ENCODE measurements at places on chromosomes 6 and 20. TPM values are rescaled to one million over a fixed set of nuclear protein-coding genes. Genes with fewer than 3 reads are reported as not detected.

DNA sequence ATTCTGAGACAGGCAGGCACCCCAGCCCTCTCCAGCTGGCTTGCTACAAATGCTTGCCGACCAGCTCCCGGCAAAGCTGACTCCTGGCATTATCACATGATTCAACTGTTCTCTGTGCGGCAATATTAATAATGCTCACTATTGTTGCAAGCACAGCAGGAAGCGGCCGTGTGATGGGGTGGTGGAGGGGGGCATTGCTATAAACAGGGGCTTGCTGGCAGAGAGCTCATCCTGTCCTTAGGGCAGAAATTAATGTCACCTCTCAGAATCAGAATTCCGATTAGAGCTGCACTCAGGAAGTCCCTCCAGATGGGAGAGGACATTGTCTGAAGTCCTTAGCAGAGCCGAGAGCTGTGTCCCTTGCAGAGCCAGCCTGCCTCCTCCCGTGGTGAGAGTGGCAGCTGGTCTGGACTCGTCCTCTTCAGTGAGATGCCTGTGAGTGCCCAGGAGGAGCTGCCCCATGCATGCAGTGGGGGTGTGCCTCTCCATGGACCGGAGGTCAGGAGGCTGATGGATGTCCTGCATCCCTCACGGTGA, 162.5 kb downstream of the CDH4 start:
- no peaks in the 10 kb centered on the region for H3K36me3 ChIP-seq
- no peaks in the 10 kb centered on the region for H3K27me3 ChIP-seq
- no peak overlapping the region for H3K4me3 ChIP-seq
- DNase-seq = no peak

GRCh38 chr20:1266167-1266973, at the start of gene SNPH:
TSS of gene SNPH (plus strand) at chr20:1266294. CDS start at chr20:1296240, 29,946 bp downstream.
- peak within 1 kb of the TSS; percentile 66 for H3K27ac ChIP-seq
- peak within 1 kb of the TSS; percentile 98 for H3K4me3 ChIP-seq
- peaks cover 11% of the 10 kb centered on the region for H3K4me1 ChIP-seq
- no peaks in the 10 kb centered on the region for H3K27me3 ChIP-seq
- H3K36me3 ChIP-seq = no peaks in the 10 kb centered on the region

DNA sequence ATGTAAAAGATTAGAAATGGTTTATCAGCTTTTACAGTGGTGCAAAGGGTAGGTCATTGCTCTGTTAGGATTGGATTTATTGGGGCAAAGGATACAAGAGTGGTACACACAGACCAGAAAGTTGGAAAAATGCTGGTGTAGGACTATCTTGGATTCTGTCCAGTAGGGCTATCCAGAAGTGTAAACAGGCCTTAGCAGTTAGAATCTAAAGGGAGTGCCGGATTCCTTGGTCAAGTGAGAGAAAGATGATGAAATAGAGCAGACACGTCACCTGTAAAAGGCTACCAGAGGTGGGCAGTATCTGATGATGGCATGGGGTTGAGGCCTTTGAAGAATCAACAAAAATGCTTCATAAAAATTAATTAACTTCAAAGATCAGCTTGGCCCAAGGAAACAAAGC, 975.9 kb downstream of the KIF16B start:
- H3K4me1 ChIP-seq = no peaks in the 10 kb centered on the region
- no peak overlapping the region for H3K4me3 ChIP-seq
- no peaks in the 10 kb centered on the region for H3K36me3 ChIP-seq
- H3K27ac ChIP-seq = no peak overlapping the region
- DNase-seq = no peak

GRCh38 chr6:43183441-43183840, 1.4 kb downstream of the CUL9 start:
- H3K4me3 ChIP-seq = no peak overlapping the region
- H3K36me3 ChIP-seq = peaks cover 44% of the 10 kb centered on the region
- DNase-seq = no peak
- H3K4me1 ChIP-seq = peaks cover 12% of the 10 kb centered on the region
- H3K27me3 ChIP-seq = no peaks in the 10 kb centered on the region

DNA sequence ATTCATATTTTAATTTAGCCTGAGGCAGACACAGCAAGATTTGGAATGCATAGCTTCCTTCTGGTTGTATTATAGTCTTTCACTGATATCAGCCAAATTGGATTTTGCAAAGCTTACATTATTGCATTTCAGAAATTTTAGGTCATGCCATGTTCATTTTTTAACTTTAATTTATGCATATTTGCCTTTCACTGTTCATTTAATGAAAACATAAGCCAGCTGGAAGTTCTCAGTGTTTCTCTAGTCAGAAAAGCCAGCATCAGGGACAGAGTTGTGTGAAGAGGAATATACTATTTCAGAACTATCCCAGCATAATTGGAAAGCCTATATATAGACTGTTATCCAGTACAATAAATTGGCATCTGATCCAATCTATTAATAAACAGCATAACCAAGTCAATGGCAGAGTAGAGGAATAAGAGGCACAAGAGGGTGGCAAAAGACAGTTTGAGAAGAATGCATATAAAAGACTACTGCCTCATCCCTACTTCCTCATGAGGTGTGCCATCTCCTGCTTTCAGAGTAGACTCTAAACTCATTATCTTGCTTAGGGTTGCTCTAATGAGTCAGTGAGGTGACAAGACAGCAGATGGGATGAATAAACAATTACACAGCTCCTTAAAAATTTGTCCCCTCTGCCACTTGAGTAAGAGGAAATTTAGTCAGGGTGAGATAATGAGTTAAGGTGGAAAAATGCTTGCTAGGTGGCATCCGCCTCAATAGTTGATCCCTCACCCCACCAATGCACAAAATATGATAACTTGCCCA, 159.8 kb upstream of the HCRTR2 start:
- H3K4me1 ChIP-seq = no peaks in the 10 kb centered on the region
- no peak overlapping the region for H3K4me3 ChIP-seq
- no peak overlapping the region for H3K27ac ChIP-seq
- no peak for DNase-seq

DNA sequence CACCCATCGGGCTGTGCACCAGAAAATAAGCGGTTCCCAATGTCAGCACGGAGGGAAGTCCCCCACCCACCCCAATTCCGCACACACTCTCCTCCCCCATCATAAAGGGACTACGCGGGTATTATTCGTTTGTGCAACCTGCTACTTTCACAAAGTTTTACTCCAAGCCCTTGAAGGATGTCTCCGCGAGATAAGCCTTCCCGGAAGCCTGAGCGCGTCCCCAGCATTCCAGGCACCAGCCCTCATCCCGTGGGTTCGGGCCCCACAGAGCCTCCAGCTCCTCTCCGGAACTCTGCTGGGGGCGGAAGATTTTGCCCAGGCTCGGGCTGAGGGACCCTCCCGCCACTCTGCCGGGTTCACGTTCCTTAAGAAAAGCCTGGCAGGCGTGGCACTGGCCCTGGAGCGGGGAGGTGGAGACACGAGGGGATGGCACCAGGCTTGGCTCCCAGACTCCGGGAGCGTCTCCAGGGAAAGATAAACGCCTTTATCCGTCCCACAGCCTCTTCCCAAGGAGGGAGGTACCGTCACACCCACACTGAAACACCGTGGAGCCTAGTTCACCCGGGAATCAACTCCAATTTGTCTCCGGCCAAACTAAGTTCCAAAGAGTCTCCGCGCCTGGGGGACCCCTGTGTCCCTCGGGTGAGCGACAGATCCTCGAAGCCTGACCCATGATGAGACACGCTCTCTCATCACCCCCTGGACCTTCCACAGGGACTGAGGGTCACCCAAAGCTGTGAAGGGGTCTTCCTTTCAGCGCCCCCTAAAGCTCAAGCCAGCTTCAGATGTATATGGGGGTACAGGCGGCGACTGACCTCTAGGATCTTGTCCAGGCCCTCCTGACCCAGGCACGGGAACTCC, 934 bp downstream of the KCNK5 start:
- H3K27me3 ChIP-seq = no peaks in the 10 kb centered on the region
- H3K4me3 ChIP-seq = peak overlapping the region; percentile 45
- H3K36me3 ChIP-seq = no peaks in the 10 kb centered on the region
- no peak overlapping the region for H3K27ac ChIP-seq

The LZTS3 gene
- total RNA-seq = 14.9 TPM

- no peak overlapping the region for H3K27ac ChIP-seq
- H3K36me3 ChIP-seq = no peaks in the 10 kb centered on the region
- no peaks in the 10 kb centered on the region for H3K4me1 ChIP-seq
- no peaks in the 10 kb centered on the region for H3K27me3 ChIP-seq
- H3K4me3 ChIP-seq = no peak overlapping the region
- no peak for DNase-seq
Measured at GRCh38 chr6:165962366-165962765, 205.3 kb downstream of the TBXT start.

The SLC22A16 gene
- not detected for total RNA-seq

DNA sequence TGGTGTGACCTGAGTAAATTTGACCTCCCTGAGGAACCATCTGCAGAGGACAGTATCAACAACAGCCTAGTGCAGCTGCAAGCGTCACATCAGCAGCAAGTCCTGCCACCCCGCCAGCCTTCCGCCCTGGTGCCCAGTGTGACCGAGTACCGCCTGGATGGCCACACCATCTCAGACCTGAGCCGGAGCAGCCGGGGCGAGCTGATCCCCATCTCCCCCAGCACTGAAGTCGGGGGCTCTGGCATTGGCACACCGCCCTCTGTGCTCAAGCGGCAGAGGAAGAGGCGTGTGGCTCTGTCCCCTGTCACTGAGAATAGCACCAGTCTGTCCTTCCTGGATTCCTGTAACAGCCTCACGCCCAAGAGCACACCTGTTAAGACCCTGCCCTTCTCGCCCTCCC, 24.3 kb downstream of the GTSF1L start:
- H3K36me3 ChIP-seq = no peaks in the 10 kb centered on the region
- H3K27ac ChIP-seq = no peak overlapping the region
- H3K4me1 ChIP-seq = no peaks in the 10 kb centered on the region
- no peak overlapping the region for H3K4me3 ChIP-seq

- no peak overlapping the region for H3K4me3 ChIP-seq
- H3K36me3 ChIP-seq = no peaks in the 10 kb centered on the region
- H3K4me1 ChIP-seq = no peaks in the 10 kb centered on the region
- no peak for DNase-seq
- H3K27me3 ChIP-seq = no peaks in the 10 kb centered on the region
- H3K27ac ChIP-seq = no peak overlapping the region
Measured at GRCh38 chr20:24589381-24589780, 120.0 kb downstream of the SYNDIG1 start.

DNA sequence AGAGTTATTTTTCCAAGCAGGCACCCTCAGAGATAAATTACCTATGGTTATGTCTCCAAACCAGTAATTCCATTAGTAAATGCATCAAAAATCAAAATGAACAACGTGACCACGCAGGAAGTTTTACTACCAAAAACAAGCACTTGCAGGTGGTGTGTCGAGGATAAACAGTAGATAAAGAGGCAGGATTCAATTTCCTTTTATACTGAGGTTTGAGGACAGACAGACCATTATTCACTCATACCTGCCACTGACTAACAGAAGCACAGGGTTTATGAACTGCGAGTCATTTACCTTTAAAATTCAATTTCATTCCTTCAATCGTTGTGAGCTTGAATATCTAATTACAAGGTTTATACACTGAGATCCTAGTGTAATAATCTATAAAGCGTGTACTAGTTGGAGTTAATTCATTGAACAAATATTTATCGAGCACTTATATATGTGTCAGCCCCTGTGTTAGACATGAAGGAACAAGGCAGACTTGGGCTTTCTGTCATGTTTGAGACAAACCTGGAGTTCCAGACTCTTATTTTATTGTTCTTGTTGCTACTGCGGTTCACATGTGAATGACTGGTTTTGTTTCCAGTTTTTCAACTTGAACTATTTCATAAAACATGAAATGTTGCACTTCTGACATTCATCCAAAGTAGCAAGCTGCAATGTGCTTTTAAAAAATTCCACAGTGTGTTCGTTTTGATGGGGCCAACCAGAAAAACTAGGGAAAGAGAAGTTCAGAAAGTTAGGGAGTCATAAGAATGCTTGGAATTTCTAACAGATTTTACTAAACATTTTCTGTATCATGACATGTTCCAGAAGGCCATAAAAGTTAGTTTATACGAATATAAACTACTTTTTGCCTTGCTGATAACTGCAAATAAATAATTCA, 205.6 kb downstream of the UST start:
- H3K27me3 ChIP-seq = no peaks in the 10 kb centered on the region
- no peak overlapping the region for H3K4me3 ChIP-seq
- no peaks in the 10 kb centered on the region for H3K4me1 ChIP-seq

DNA sequence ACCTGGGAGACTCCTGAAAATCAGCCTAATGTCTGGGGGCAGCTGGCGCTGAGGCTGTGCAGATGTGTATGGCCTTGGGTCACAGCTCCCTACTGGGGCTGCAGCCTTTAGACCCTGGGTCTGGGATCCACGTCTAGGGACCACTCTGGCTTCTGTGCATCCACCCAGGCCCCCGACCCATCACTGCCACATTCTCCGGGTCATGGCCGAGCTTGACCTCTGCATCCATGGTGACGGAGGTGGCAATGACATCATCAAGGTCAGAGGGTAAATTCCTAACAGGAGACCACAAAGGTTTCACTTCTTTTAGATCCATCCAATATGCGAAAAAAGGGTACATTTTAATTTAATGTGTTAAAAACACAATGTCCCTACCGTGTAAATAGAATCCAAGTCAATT, 14.5 kb upstream of the PCMTD2 start:
- H3K4me1 ChIP-seq = no peaks in the 10 kb centered on the region
- no peak overlapping the region for H3K4me3 ChIP-seq
- no peaks in the 10 kb centered on the region for H3K27me3 ChIP-seq

DNA sequence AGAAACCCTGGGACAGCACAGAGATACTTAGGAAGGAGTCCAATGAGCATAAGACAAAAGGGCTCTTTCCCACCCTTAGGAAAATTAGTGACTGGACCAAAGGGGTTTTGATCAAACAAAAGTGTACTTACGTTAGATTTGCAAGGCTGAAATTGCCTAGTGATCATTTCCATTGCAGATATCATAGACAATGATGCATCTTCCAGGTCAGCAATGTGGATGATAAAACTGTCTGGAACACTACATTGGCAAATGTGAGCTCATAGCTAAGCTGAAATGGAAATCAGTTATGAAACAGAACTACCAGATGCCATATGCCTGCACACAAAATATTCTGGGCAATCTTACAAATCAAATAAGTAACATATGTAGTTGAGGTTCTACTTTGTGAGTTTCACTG, 34.0 kb downstream of the LY86 start:
- no peak overlapping the region for H3K27ac ChIP-seq
- no peak overlapping the region for H3K4me3 ChIP-seq
- no peaks in the 10 kb centered on the region for H3K36me3 ChIP-seq
- H3K4me1 ChIP-seq = no peaks in the 10 kb centered on the region
- no peaks in the 10 kb centered on the region for H3K27me3 ChIP-seq
- DNase-seq = no peak

The MAP3K5 gene
- total RNA-seq = 40.9 TPM

- H3K4me3 ChIP-seq = no peak overlapping the region
- no peaks in the 10 kb centered on the region for H3K36me3 ChIP-seq
- no peak overlapping the region for H3K27ac ChIP-seq
- DNase-seq = no peak
- H3K27me3 ChIP-seq = no peaks in the 10 kb centered on the region
- H3K4me1 ChIP-seq = no peaks in the 10 kb centered on the region
Measured at GRCh38 chr20:53427951-53428350, 165.7 kb downstream of the ZNF217 start.

GRCh38 chr6:1678201-1678600, 68.5 kb downstream of the FOXC1 start:
- H3K27ac ChIP-seq = no peak overlapping the region
- DNase-seq = no peak
- H3K27me3 ChIP-seq = no peaks in the 10 kb centered on the region
- no peaks in the 10 kb centered on the region for H3K36me3 ChIP-seq

GRCh38 chr6:148867862-148868261, 121.0 kb downstream of the UST start:
- peaks cover 11% of the 10 kb centered on the region for H3K4me1 ChIP-seq
- DNase-seq = no peak
- H3K36me3 ChIP-seq = no peaks in the 10 kb centered on the region
- H3K27me3 ChIP-seq = no peaks in the 10 kb centered on the region

The C6orf15 gene
- not detected for total RNA-seq
